ENCODE measurements at places on chromosomes 2 and 18.

GRCh38 chr2:23625726-23626125 is 240.7 kb downstream of the KLHL29 start:
- DNase-seq: no peak

GRCh38 chr2:26887151-26887550 is 39.2 kb downstream of the DPYSL5 start:
- no peak for DNase-seq

GRCh38 chr2:43438342-43438741 is 157.5 kb downstream of the THADA start:
- DNase-seq: no peak

- DNase-seq: no peak
Observed at GRCh38 chr2:210493528-210493927, 17.0 kb upstream of the LANCL1 start.

GRCh38 chr2:145861940-145862339 is 1342.0 kb upstream of the ZEB2 start:
- no peak for DNase-seq

GRCh38 chr18:58505181-58505580 is 123.7 kb downstream of the ALPK2 start:
- DNase-seq: no peak

GRCh38 chr2:69685321-69686048 is 41.9 kb upstream of the AAK1 start:
- no peak for DNase-seq

- peak; percentile 67 for DNase-seq
Observed at GRCh38 chr2:223725494-223725893, 111.9 kb downstream of the AP1S3 start.

- DNase-seq: no peak
Observed at GRCh38 chr2:149418065-149418464, 87.7 kb downstream of the LYPD6 start.

- no peak for DNase-seq
Observed at GRCh38 chr2:134359367-134360081, 105.7 kb downstream of the MGAT5 start.

GRCh38 chr2:179096090-179096489 is 46.2 kb upstream of the CCDC141 start:
- DNase-seq: no peak

DNA sequence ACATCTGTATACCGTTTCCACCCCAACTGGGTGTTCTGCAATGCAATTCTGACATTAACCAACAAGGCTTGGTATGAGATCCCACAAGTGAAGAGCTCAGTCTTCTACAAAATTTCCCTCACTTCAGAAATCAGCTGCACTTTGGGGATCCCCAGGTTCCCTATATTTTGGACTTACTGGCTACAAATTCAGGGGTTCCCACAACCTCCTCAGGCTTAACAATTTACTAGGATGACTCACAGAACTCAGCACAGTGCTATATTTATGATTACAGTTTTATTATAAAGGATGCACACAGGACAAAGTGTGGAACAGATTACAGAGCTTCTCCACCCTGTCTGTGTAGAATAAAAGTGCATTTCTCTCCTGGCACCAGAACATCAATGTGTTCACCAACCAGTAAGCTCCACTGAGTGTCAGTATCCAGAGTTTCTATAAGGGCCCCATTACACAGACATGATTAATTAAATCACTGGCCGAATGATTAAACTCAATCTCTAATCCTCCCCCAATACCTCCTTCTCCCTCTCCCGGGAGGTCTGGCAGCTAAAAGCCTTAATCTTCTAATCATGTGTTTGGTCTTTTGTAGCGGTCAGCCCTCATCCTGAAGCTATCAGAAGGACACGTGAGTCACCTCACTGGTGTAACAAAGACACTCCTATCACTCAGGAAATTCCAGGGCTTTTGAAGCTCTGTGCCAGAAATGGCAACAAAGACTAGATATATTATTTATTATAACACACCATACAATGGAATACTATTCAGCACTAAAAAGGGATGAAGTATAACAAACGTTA is 84.6 kb downstream of the SLC66A3 start:
- DNase-seq: no peak

- DNase-seq: no peak
Observed at GRCh38 chr2:191366199-191366598, 121.0 kb downstream of the MYO1B start.

GRCh38 chr2:215536510-215536909 is 100.6 kb upstream of the FN1 start:
- no peak for DNase-seq

DNA sequence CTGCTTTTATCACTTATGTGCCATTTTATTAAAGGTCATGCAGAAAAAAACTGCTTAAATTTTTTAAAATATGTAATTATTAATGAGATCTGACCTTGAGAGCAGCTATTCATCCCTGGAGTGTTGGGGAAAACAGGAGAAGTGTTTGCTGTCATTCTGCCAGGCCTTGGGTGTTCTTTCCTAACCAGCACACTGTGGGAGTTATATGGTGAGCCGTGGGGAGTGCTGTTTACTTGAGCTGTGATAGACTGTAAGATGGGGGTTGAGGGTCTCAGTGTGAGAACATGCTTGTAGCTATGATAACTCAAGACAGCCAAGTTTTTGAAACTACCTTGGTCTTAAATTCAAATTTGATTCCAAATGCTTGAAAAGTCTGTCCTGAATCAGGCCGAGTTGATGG is 101.3 kb upstream of the ARHGAP28 start:
- no peak for DNase-seq

GRCh38 chr18:35050028-35050546 is 8.9 kb downstream of the MAPRE2 start:
- DNase-seq: no peak

DNA sequence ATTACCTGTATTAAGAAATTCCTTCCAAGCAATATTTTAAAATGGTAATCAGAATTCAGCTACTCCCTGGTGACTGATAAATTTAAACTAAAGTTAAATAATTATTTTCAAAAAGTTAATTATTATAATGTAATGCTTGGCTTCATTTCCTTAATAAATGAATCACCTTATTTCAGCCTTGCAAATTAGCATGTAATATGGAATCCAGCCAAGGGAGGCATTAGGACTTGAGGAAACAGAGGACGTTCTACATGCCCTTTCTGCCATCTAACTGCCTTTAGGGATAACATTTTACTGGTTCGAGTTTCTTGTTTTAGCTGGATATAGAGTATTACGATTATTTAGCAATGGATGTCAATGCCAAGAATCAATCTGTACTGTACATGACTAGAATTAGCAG is 636.3 kb downstream of the TSN start:
- no peak for DNase-seq

GRCh38 chr2:239186516-239187357 is 214.1 kb downstream of the HDAC4 start:
- DNase-seq: no peak

- DNase-seq: no peak
Observed at GRCh38 chr18:55119434-55119833, 160.2 kb upstream of the CCDC68 start.

GRCh38 chr2:128536925-128537620 is 218.4 kb upstream of the HS6ST1 start:
- no peak for DNase-seq

DNA sequence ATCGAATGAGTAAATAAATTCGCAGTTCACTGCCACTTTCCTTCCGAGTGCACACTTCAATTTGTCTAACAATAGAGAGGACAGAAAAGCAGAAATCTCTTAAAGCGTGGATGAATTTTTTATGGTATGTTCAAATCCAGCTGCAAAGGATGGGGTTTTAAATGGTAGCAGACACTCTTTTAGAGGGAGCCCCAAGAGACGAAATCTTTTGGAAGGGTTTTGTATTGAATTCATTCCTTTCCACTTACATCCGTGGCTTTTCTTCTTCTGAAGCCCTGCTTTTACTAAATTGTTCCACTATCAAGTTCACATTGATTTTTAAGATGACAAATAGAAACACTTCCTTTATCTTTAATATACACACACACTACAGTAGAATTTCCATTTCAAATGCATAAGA is 680.7 kb downstream of the NR4A2 start:
- DNase-seq: no peak

DNA sequence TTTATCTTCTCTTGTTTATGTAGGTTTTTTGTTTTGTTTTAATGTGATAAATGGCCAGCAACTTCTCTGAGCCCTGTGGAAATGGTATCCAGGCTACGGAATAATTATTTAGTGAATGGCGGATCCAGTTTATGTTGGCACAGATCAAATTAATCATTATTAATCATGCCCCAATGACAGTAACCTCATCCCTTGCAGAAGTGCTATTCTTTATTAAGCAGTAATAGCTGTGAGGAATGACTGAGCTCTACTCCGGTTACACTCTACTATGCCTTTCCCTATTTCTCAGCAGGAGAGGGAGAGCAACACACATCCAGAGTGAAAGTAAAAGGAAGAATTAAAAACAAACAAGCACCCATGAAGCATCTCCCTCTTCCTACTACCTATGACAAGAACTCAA is 84.8 kb downstream of the SETBP1 start:
- DNase-seq: no peak

- DNase-seq: no peak
Observed at GRCh38 chr2:98448441-98449145, 3.9 kb downstream of the INPP4A start.

DNA sequence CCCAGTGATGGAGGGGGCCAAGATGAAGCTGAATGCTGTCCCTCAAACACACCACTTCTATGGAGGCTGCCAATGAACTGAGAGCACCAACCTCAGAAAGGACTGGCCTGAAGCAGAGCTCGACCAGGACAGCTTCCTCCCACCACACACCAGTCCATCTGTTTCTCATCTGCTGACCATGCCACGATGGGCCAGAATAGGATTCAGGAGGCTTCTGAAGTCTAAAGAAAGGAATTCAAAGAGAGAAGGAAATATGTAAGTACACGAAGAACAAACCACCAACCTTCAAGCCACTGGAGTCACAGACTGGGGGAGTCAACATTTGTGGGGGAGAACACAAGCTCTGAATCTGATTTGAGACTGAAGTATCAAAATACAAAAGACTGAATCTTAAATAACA is 157.6 kb upstream of the CCDC68 start:
- no peak for DNase-seq

- no peak for DNase-seq
Observed at GRCh38 chr2:27824401-27824800, 52.9 kb downstream of the MRPL33 start.

DNA sequence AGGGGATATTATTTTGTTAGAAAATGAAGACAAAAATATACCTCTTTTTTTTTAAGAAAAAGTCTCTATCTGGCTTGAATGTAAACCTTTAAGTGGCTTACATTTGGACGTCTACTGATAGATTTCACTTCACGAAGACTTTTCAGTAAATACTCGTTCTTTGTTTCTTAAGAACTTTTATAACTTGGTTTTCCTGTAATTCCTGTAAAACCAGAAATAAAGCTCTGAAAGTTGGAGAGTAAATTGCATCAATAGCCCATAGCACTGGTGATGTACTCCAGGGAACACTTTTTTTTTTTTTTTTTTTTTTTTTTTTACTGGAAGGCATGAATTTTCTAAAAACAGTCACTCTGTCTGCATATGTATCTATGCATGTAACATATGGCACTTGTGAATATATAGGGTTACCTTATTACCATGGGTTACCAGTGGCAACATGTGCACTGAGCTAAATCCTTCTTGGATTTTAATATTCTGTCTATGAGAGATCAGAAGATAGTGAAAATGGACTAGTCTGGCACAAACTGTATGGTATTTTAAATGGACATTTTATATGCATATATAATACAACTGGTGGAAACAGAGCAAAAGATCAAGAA is 309.2 kb upstream of the TCF4 start:
- DNase-seq: peak; percentile 81

DNA sequence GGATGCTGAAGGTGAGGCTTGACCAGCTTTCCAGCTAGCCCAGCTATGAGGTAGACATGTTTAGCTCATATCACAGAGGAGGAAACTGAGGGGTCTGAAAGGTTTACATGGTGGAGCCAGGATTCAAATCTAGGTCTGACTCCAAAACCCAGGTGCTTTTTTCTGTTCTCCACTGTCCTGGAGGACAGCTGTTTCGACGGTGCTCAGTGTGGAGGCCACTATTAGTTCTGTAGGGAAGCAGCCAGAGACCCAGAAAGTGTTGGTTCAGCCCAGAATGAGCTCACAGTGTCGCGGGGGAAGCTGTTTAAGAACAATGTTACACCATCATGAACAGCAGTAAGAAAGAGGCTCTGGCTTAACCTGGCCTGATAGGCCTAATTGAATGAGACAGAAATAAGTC is 11.1 kb downstream of the PROC start:
- DNase-seq: no peak

GRCh38 chr2:225004597-225004996 is 37.7 kb downstream of the DOCK10 start:
- no peak for DNase-seq

DNA sequence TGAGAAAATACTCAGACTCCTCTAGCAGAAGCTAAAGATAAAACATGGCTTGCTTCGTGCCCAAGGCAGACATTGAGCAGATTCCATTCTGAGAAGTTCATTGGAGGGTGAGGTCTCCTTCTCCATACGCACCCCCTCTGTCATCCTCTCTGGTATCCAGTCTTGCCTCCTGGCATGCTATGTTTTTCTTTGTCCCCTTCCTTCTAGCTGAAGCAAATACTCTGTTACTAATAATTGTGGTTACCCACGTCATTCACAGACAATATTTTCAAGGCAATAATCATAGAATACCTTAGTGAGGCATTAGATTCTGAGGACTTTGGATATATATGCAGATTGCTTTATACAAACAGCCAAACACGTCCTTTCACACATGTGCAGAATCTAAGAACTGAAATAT is 66.2 kb upstream of the KLF7 start:
- no peak for DNase-seq

GRCh38 chr18:12271376-12272235 is 17.4 kb downstream of the CIDEA start:
- DNase-seq: peak; percentile 56

- no peak for DNase-seq
Observed at GRCh38 chr18:30481871-30482270, 560.7 kb downstream of the DSC3 start.

- DNase-seq: no peak
Observed at GRCh38 chr2:136375017-136375901, 257.3 kb upstream of the CXCR4 start.

GRCh38 chr2:98806236-98806697 is 75.3 kb upstream of the MGAT4A start:
- DNase-seq: no peak
